ENCODE measurements at places on chromosomes 3 and 15.

DNA sequence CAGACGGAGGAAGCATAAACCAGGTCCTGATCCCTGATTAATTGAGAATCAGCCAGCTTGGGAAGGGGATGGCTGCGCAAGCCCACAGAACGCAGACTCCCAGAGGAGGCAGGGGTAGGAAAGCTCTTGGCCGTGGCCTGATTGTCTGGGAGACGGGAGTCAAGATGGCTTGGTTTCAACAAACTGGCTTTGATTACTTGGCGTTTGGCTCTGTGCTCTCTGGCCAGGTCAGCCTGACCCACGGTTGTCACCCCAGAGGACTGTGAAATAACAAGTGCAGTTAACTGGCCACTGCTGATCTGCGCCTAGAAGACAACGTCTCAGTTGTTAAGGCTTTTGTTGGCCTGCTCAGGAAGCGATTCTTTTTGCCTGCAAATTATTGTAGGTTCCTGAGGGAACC is 387.0 kb upstream of the PROK2 start:
- DNase-seq, result no peak

DNA sequence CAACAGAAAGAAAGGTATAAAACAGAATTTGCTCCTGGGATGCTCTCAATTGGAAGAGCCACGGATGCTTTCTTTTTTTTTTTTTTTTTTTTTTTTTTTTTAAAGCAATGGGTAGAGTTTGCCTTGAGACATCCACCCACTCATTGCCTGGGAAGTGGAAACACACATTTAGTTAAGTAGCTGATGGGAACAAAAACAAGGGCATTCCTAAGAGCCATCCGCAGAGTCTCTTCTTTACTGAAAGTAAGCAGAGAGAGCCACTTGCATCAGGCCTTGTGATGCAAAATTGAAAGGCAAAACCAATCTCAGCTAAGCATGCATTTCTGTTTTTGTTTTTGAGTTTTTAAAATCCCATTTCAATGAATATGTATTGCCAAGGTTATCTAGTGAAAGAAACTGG is 787.9 kb upstream of the LMCD1 start:
- no peak for DNase-seq

- peak; percentile 20 for DNase-seq
These were observed 3.4 kb downstream of the CLDND1 start for GRCh38 chr3:98519351-98519750.

DNA sequence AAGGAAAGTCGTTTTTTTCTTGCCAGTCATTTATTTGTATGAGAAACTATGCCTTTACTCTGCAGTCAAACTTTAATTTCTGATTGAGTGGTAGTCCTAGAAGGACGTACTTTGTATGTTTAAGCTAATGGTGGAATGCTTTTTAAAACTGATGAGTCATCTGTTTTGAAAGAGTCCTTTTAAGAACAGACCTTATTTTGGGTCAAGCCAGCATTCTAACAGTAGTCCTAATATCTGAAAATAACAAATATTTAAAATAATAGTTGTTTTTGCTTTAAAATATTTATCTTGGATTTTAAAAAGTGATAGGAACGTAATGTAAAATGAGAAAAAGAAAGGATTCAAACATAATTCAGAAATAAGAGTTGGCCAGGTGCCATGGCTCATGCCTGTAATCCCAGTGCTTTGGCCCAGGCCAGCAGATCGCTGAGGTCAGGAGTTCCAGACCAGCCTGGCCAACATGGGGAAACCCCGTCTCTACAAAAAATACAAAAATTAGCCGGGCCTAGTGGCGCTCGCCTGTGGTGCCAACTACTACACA is 1.3 kb upstream of the LRRC58 start:
- DNase-seq, result peak; percentile 61

DNA sequence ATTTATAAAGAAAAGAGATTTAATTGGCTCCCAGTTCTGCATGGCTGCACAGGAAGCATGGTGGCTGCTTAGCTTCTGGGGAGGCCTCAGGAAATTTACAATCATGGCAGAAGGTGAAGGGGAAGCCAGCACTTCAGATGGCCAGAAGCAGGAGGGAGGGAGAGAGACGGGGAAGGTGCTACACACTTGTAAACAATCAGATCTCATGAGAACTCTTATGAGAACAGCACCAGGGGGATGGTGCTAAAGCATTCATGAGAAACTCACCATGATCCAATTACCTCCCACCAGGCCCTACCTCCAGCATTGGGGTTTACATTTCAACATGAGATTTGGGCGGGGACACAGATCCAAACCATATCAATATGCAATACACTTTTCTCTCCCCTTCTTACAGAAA is 73.7 kb downstream of the ECT2 start:
- DNase-seq, result no peak

DNA sequence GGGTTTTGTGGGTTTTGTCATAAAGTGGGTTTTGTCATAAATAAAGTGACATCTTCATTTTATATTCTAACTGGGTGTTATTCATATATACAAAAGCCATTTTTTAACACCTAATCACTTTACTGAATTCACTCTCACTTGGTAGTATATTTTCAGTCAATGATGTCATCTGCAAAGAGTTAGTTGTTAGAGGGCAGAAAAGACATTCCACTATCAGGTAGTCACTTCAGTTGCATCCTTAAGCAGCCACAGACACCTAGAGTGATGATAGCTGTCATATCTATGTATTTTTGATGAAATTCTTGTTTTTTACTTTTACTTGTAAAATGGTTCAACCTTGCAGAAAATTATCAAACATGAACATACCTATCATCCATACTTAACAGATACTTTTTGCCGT is 89.0 kb downstream of the DHX36 start:
- DNase-seq, result no peak

GRCh38 chr3:54784021-54784420 is 143.8 kb downstream of the LRTM1 start:
- no peak for DNase-seq

GRCh38 chr3:138369151-138369900 is 20.9 kb downstream of the MRAS start:
- no peak for DNase-seq

DNA sequence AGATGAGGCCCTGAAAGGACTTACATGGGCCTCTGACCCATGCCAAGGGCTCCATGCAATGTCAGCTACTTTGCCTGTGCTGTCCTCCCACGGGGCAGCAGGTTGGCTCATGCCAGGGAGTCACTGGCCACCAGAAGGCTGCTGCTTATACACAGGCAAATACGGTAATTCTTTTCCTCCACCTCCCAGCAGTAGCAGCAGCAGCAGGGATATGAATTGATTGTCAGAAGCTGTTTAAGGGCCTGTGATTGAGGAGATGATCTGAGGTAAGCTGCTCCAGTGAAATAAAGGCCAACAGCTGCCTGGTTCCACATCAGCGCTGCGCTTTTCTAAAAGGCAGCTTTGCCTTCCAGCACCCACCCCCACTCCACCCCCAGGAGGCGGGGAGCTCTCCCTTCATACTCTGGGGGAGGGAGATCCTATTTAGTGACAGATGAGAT is 250.5 kb downstream of the SHQ1 start:
- no peak for DNase-seq

GRCh38 chr3:184874709-184875644 is 63.0 kb downstream of the VPS8 start:
- peak; percentile 17 for DNase-seq

GRCh38 chr15:92884436-92885223 is 15.5 kb upstream of the CHD2 start:
- no peak for DNase-seq

- no peak for DNase-seq
These were observed 2.5 kb upstream of the ACAN start for GRCh38 chr15:88800738-88801137.

GRCh38 chr15:85112997-85113396 is 131.3 kb downstream of the PDE8A start:
- DNase-seq, result no peak

- peak; percentile 43 for DNase-seq
These were observed 27.3 kb upstream of the FGD5 start for GRCh38 chr3:14791343-14791945.

DNA sequence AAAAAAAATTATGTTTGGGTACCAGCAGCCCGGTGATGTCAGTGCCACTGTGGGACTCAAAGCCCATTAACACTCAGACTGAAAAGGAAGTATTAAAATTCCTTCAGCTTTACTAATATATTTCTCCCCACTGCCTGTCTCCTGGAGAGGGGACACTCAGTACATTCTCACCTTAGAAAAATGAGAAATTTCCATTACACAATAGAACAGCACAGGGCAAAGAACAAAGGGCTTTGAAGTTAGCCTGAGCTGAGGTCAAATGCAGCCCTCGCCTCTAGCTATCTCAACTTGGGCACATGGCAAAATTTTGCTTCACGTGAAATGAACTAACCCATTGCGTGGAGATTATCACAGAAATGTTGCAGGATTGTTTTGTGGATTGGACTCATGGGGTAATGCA is 80.8 kb downstream of the RARB start:
- no peak for DNase-seq

- no peak for DNase-seq
These were observed 285.6 kb downstream of the GRM7 start for GRCh38 chr3:7146529-7146928.

- DNase-seq, result no peak
These were observed 208.2 kb downstream of the RPLP1 start for GRCh38 chr15:69660658-69661405.

DNA sequence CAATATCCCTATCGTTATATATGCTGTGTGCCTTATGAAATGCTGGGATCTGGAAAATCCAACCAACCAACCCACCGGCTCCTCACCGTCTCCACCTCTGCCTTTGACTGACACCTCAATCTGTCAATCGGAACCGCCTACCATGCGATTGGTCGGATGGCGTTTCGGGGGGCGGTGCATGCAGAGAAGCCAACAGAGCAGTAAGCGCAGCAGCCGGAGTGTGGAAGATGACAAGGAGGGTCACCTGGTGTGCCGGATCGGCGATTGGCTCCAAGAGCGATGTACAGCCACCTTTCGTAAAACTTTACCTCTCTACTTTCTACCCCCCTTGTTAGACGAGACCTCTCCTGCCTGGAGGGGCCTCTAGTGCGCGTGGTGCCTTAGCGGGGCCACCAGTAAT is 6.3 kb downstream of the CLK3 start:
- DNase-seq, result no peak

DNA sequence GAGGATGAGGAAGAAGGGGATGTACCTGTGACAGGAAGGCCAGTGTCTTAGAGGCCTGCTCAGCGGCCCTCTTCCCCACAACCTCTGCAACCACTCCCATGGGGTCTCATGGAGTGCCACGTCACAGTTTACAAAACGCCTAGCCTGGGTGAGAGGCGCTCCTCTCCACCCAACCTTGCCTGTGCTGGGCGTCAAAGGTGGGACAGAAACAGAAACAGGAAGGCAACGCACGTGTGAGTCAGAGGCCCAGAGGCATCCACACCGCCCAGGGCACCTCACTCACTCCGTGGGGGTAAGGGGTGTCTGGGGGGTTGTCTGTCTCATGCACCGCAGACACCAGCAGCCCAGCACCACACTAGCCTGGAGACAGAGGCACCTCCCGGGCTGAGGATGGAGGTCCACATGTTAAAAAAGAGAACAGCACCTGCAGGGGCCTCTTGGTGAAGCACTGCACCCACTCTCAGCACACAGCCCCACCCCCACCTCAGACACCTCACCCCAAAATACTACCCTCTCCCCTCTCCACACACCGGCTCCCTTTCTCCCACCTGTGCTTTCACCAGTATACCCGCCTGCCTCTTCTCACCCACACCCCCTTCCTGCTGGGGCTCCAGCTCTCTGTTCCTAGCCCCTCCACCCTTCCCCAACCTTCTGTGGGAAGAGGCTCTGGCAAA is 4.7 kb upstream of the CALML4 start:
- DNase-seq, result no peak

GRCh38 chr3:180252683-180253082 is 215.9 kb upstream of the PEX5L start:
- no peak for DNase-seq

DNA sequence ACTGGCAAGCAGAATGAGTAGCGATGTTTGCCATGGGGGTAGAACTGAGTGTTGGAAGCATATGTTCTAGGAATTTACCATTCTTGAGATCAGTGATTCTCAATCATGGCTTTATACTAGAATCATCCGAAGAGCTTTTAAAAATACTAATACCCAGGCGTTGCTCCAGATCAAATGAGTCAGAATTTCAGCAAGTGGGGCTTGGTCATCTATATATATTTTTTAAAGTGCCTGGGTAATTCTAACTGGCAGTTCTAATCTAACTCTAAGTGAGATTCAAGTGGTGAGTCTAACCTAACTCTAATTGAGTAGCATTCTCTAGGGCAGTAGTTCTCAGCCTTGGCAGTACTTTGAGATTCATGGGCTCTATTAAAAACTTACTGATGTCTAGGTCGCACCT is 20.8 kb downstream of the TM4SF1 start:
- no peak for DNase-seq

GRCh38 chr15:73296609-73297353 is 72.0 kb downstream of the HCN4 start:
- DNase-seq, result no peak

DNA sequence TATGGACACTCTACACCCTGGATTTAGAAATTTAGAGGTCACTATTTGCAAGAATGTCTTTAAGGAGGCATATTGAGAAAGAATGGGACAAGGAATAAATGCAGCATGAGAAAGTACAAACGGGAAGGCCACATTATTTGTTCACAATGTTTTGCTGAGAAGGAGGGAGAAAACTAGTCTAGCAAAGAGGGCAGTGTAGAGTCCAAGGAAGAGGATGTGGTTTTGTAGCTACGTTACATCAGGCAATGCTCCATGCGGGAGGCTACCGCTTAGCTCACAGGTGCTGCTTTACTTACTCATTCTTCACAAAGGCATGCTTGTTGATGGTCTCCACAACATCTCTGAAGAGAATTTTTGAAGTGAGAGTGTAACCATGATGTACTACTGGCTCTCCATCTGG is 191.1 kb downstream of the PLCH1 start:
- DNase-seq, result no peak

DNA sequence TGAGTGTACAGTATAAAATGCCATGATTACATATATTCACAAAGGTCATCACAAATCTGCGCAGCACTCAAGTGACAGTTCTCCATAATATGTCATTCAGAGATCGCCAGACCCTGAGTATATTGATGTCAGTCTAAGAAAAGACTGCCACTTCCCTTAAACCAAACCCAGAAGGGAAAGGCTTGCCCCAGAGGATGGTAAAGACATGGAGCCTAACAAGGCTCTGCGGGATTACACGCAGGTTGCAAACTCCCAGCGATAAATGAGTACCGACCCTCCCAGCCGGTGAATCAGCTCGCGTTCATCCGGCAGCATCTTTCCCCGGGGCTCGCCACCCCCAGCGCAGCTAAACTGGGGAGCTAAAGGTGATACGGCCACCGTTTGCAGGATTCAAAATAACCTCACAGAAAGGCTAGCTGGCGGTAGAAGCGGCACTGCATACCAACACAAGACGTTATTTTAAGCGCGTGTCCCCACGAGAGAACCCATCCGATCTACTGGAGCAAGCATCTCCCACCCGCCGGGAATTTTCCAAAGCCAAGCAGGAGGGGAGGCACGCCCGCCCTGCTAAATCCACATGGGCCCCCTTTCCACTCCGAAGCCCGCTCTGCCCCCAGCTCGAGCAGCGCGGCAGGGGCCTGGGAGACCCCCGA is 643 bp downstream of the MYO5A start:
- peak; percentile 42 for DNase-seq

- no peak for DNase-seq
These were observed 698.7 kb downstream of the FHIT start for GRCh38 chr3:60552581-60552980.
